Body of pancreas (tissue), 4 donors: ENCODE measurements at places on chromosomes 12 and 14.
A peak's percentile ranks its signal among the peaks of the same experiment; 100 is the strongest.

- DNase-seq: peak; percentile 63
Observed at GRCh38 chr14:94681300-94682060, 69.3 kb downstream of the SERPINA3 start.

GRCh38 chr14:99215277-99215676 is 56.7 kb downstream of the BCL11B start:
- no peak for DNase-seq

DNA sequence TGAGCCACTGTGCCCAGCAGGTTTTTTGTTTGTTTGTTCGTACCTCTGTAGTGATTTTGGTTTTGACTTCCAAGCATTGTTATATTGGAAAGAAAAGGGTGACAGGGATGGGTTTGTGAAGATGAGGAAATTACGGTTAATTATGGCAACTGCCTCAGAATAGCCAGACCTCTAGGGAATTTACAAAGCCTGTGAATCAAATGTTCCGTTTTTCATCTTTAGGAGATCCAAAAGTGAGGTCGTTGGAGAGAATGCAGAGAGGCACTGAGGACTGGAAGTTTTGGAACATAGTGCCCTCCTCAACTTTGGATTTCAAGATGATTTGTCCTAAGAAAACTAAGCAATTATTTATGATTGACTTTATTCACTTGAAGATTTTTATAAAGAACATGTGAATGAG is 54.5 kb upstream of the EVL start:
- DNase-seq: no peak

- no peak for DNase-seq
Observed at GRCh38 chr12:71967211-71967610, 28.6 kb downstream of the TPH2 start.

GRCh38 chr12:132446633-132447326 is 43.2 kb upstream of the FBRSL1 start:
- DNase-seq: no peak

GRCh38 chr14:102063808-102064429 is 22.9 kb downstream of the HSP90AA1 start:
- DNase-seq: no peak
